ENCODE measurements at places on chromosomes 5 and 9. TPM values are rescaled to one million over a fixed set of nuclear protein-coding genes. Genes with fewer than 3 reads are reported as not detected.

- DNase-seq = no peak
- no peaks in the 10 kb centered on the region for H3K27me3 ChIP-seq
- H3K4me3 ChIP-seq = no peak overlapping the region
- H3K36me3 ChIP-seq = peaks cover 10% of the 10 kb centered on the region
- peaks cover 6% of the 10 kb centered on the region for H3K4me1 ChIP-seq
These were observed 45.5 kb downstream of the RFX3 start for GRCh38 chr9:3480353-3480655.

MAMDC2 gene
- total RNA-seq = 35.1 TPM

- DNase-seq = no peak
- H3K27me3 ChIP-seq = no peaks in the 10 kb centered on the region
- H3K36me3 ChIP-seq = no peaks in the 10 kb centered on the region
- H3K27ac ChIP-seq = peak overlapping the region; percentile 42
These were observed 533.4 kb downstream of the PDE4D start for GRCh38 chr5:59360130-59360555.

DNA sequence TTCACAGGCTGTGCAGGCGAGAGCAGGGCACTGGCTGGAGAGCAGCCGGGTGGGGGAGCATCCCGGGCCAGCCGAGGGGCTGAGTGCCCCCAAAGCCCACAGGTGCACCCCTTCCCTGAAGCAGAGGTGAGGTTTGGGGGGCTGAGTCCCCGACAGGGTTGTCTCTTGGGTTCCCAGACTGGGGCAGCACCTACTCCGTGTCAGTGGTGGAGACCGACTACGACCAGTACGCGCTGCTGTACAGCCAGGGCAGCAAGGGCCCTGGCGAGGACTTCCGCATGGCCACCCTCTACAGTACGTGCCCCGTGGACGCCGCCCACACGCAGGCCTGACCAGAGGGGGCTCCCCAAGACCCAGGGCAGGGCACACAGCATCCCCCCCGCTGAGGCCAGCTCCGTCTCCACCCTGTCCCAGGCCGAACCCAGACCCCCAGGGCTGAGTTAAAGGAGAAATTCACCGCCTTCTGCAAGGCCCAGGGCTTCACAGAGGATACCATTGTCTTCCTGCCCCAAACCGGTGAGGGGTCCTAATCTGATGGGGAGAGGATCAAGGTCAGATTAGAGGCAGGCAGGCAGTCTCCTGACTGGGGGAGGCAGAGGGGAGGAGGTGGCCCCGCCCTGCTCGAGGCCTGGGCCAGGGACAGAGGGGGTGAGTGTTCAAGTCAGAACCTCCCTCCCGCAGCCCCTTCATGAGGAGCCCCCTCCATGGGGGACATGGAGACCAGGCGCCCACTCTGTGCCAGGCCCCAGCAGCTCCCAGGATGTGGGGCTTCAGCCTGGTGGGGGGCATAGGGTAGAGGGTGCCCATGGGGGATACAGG, 2.7 kb downstream of the PTGDS start:
- H3K27ac ChIP-seq = peak overlapping the region; percentile 77
- no peak overlapping the region for H3K4me3 ChIP-seq
- H3K36me3 ChIP-seq = no peaks in the 10 kb centered on the region
- H3K4me1 ChIP-seq = peaks cover 46% of the 10 kb centered on the region
- DNase-seq = no peak

GRCh38 chr9:131278702-131279111, 2.4 kb upstream of the FAM78A start:
- peak overlapping the region; percentile 47 for H3K27ac ChIP-seq
- peaks cover 28% of the 10 kb centered on the region for H3K27me3 ChIP-seq

TUSC1 gene
- total RNA-seq = 11.6 TPM

- no peak overlapping the region for H3K4me3 ChIP-seq
- H3K27me3 ChIP-seq = no peaks in the 10 kb centered on the region
- no peak for DNase-seq
- no peak overlapping the region for H3K27ac ChIP-seq
- H3K4me1 ChIP-seq = no peaks in the 10 kb centered on the region
These were observed 84.9 kb downstream of the SPOCK1 start for GRCh38 chr5:137414112-137414755.

DNA sequence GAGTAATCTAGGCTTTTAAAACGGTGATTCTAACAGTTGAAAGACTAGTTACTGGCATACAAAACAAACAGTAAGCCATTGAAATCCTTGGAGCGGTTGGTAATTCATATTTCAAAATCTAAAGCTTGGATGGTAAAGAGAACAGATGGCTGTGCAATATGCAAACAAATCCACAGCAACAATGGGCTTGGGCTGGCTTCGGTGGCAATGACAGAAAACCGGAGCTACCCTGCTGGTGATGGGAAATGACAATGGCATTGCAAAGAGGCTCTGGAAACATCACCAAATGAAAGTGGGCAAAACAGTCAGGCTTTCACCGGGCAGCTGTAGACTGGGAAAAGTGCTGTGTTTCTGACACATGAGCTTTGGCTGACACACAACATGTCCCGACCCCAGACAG, 42.2 kb downstream of the MED27 start:
- H3K4me3 ChIP-seq = no peak overlapping the region
- DNase-seq = no peak
- H3K27me3 ChIP-seq = no peaks in the 10 kb centered on the region
- H3K27ac ChIP-seq = no peak overlapping the region

DNA sequence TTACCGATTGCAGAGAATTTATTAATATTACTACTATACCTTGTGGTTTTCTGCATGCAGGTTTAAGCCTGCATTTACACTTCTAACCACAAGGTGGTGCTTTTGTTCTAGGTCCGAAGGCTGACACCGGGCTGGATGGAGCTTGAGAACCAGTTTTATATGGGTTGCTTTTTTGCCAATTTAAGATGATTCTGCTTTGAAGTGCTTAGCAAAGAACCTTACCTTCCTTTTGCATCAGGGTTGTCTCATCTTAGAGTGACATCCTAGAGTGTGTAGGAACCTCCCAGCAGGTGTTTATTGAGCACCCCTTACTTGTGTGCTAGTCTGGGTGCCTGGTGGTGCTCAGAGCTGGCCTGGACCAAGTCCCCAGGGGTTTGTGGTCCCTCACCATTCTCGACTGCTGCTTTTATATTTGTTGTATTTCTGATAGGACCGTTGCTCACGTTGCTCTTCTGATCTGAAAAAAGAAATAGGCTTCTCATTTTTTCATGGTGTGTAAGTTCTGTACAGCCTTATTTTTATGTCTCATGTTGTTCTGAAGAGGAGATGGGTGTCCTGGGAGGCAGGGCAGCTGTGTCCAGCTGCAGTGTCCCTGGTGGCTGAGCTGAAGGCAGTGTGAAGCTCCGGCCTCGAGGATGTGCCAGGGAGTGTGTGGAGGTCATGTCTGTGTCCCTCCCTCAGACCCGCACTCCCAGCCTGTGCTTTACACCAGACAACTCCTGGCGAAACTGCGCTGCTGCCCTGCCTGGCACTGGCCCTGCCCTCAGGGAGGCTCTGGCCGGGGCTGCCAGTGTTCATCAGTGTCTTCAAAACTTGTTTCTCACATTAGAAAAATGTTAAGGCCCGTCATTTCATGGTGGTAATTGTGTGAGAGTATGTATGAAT, 54.3 kb downstream of the EHMT1 start:
- H3K4me1 ChIP-seq = peaks cover 21% of the 10 kb centered on the region
- H3K27me3 ChIP-seq = no peaks in the 10 kb centered on the region
- no peak overlapping the region for H3K4me3 ChIP-seq
- H3K36me3 ChIP-seq = peaks cover 14% of the 10 kb centered on the region
- no peak overlapping the region for H3K27ac ChIP-seq
- DNase-seq = no peak

GRIN3A gene
- total RNA-seq = 0.24 TPM

- H3K27ac ChIP-seq = no peak overlapping the region
- peaks cover 22% of the 10 kb centered on the region for H3K27me3 ChIP-seq
- no peak for DNase-seq
These were observed 268.6 kb upstream of the MVB12B start for GRCh38 chr9:126058011-126058531.

GRCh38 chr5:113162208-113162607, 185.6 kb downstream of the DCP2 start:
- no peak for DNase-seq
- no peaks in the 10 kb centered on the region for H3K27me3 ChIP-seq
- no peak overlapping the region for H3K27ac ChIP-seq
- H3K4me3 ChIP-seq = no peak overlapping the region
- no peaks in the 10 kb centered on the region for H3K4me1 ChIP-seq

DNA sequence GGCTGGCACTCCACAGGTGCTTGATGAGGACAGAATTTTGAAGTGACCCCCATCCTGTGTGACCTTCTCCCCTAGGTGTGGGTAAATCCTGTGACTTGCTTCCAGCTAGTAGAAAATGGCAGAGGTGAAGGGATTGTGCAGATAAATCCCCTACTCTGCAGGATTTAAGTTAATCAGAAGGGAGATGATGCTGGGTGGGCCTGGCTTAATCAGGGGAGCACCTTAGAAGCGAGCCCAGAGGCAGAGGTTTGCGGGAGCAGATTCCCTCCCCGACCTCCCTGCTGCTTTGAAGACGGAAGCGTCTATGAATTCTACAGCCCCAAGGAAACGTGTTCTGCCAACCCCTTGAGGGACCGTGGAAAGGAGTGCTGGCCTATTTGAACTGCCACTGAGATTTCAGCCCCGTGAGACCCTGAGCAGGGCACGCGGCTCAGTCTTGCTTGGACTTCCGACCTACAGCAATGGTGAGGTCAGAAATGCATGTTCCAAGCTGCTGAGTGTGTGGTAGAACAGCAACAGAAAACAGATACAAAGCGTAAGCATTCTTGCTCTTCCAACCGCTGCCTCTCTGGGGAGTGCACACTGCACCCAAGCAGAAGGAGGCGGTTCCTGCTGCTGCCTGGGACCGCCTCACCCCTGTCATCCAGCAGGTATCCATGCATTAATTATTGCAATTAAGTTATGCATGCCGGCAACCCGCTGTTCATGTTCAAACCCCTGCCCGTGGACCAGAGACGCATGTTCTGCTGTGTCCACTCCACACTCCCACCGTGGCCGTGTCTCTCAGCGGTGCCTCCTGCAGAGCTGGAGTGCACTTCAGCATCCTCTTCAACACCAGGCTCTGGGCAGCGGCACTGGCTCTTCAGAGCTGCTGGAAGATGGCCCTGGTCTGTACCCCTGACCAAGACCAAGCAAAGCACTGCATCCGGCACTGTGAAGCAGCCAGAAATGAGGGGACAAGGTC, 54.6 kb upstream of the RXRA start:
- no peak for DNase-seq
- peaks cover 25% of the 10 kb centered on the region for H3K27me3 ChIP-seq
- H3K4me3 ChIP-seq = no peak overlapping the region
- peaks cover 10% of the 10 kb centered on the region for H3K4me1 ChIP-seq

GRCh38 chr5:22591461-22591860, 261.7 kb downstream of the CDH12 start:
- DNase-seq = no peak
- no peak overlapping the region for H3K4me3 ChIP-seq
- H3K4me1 ChIP-seq = no peaks in the 10 kb centered on the region
- no peak overlapping the region for H3K27ac ChIP-seq
- H3K27me3 ChIP-seq = no peaks in the 10 kb centered on the region

DNA sequence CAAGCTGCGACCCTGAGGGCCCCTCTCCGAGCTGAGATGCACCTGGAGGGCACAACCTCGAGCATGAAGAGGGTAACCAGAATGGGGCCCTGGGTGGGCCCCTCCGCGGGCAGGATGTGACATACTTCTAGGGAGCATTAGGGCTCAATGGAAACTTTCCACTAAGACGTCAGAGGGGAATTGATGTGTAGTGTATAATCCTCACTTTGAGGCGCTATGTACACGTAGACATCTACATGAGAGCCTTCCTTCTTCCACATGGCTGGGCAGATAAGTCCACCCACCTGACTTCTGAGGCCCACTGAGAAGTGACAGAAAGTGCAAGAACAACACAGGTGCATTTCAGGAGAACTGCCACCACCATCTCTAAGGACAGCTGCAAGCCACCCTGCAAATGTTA, 61.0 kb downstream of the DAP start:
- no peak overlapping the region for H3K4me3 ChIP-seq
- H3K36me3 ChIP-seq = no peaks in the 10 kb centered on the region
- H3K27me3 ChIP-seq = no peaks in the 10 kb centered on the region

DNA sequence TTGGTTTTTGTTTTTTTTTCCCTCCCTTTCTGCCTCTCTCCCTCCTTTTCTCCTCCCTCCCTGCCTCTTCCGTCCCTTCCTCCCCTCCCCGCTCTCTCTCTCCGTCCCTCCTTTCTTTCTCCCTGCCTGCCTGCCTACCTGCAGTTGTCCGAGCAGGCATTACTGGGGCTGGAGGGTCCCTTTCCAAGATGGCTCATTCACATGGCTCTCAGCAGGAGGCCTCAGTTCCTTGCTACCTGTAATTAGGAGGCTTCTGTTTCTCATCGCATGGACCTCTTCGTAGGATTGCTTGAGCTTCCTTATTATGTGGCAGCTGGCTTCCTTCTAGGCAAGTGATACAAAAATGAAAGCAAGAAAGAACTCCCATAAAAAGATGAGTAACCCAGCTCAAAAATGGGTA, 8.0 kb downstream of the RGS3 start:
- no peak overlapping the region for H3K4me3 ChIP-seq
- H3K27me3 ChIP-seq = no peaks in the 10 kb centered on the region
- H3K36me3 ChIP-seq = no peaks in the 10 kb centered on the region
- no peak overlapping the region for H3K27ac ChIP-seq
- no peaks in the 10 kb centered on the region for H3K4me1 ChIP-seq
- DNase-seq = no peak

F2R gene
- 18.6 TPM for total RNA-seq

SAXO1 gene
- total RNA-seq = 0.15 TPM

GRCh38 chr5:58523956-58524355, 32.7 kb downstream of the GAPT start:
- no peak overlapping the region for H3K27ac ChIP-seq
- no peaks in the 10 kb centered on the region for H3K4me1 ChIP-seq
- no peaks in the 10 kb centered on the region for H3K27me3 ChIP-seq
- H3K36me3 ChIP-seq = no peaks in the 10 kb centered on the region
- DNase-seq = no peak

SV2C gene
- total RNA-seq = 0.32 TPM

ZMYND19 gene
- 15.2 TPM for total RNA-seq

CENPH gene
- total RNA-seq = 2.9 TPM

PTCD2 gene
- 5.9 TPM for total RNA-seq

- no peaks in the 10 kb centered on the region for H3K36me3 ChIP-seq
- H3K4me3 ChIP-seq = no peak overlapping the region
- H3K27me3 ChIP-seq = no peaks in the 10 kb centered on the region
- no peak for DNase-seq
These were observed 146.5 kb downstream of the SPATA31D1 start for GRCh38 chr9:82135106-82135505.

Data from lower lobe of right lung (tissue), 2 donors.